ENCODE measurements at places on chromosomes 2 and 18.

GRCh38 chr2:157388827-157389226 lies 55.1 kb downstream of the CYTIP start:
- DNase-seq: no peak

GRCh38 chr2:162301151-162301804 lies 17.2 kb downstream of the IFIH1 start:
- peak; percentile 23 for DNase-seq

GRCh38 chr2:127046579-127046978 lies 60.4 kb downstream of the BIN1 start:
- DNase-seq: no peak

- DNase-seq: no peak
Observed at GRCh38 chr2:224034017-224034416, 5.1 kb downstream of the SERPINE2 start.

DNA sequence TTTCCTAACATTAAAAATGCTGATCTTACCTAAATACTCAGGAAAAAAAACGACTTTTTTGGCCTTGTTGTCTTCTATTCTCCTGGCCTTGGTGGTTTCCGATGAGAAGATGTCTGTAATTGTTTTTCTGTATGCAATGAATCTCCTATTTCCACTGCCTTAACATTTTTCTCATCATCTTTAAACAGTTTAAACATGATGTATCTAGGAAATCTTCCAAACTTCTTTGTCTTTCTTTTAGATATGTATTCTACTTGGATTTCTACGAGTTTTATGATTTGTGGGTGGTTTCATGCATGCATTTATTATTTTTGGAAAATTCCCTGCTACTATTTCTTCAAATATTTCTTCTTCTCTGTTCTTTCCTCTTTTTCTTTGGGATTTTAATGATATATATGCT lies 288.6 kb upstream of the GYPC start:
- DNase-seq: no peak

- DNase-seq: no peak
Observed at GRCh38 chr2:198756166-198756565, 701.6 kb downstream of the SATB2 start.

DNA sequence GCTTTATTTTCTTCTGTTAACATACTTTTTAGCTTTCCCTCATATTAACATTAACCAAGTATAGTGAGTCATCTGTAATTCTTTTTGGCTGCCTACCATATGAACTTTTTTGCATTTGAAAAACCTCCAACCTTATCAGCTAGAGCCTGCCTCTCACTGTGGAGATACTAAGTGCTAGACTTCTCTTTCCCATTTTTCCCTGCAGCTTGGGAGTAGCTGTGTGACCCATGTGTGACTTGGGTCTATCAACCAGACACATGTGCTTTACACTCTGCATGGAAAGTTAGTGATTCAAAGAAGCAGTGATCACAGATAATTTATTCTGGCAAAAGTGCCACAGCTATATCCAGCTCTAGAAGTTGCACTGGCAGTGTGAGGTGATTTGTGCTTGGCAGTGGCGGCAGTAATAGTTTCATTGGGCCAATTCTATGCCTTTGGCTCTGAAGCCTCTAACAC lies 36.3 kb downstream of the PREPL start:
- DNase-seq: no peak
